ENCODE measurements at places on chromosomes 1 and 21. TPM values are rescaled to one million over a fixed set of nuclear protein-coding genes. Genes with fewer than 3 reads are reported as not detected.

- DNase-seq: no peak
These were observed 7.3 kb upstream of the IL10 start for GRCh38 chr1:206779638-206780037.

The SLAMF9 gene
- not detected for total RNA-seq

DNA sequence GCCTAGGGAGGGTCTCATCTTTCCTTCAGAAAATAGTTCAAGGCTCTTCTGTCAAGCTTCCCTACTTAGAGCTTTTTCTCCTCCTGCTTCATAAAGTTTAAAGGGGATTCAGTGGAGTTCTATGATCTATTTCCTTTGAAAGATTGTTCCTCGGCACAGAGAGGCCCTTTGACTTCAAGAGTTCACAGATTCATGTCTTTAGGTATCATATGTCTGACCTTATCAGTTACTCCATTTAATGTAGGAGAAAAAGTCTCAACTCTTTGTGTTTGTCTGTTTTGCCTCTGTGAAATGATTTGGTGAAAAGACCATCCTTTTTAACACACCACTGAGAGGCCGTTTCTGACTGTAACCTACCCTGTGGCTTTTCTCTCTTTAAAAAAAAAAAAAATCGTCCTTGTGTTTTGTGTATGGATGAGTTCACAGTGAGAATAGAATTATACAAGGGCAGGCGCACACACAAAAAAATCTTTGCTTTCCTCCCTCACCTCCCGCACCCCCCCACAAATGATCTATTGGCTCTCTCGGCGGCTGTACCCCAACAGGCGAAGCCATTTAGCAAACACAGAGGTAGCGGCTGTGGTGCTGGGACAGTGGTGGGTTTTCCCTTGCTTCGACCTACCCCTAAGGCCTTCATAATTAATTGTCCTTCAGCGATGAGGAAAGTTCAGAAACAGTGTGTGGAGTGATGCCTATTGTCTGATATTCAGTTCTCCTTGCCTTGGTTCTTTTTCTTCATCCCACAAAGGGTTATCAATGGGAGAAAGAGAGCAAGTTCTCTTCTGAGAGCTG is 29.6 kb downstream of the PROX1 start:
- no peak for DNase-seq

- DNase-seq: no peak
These were observed 89.0 kb upstream of the CHODL start for GRCh38 chr21:18155508-18156193.

The MYCL gene
- 1.9 TPM for total RNA-seq

The PLA2G2F gene
- not detected for total RNA-seq
